Mammary epithelial cell (primary cell): ENCODE measurements at places on chromosomes 4 and X. TPM values are rescaled to one million over a fixed set of nuclear protein-coding genes. Genes with fewer than 3 reads are reported as not detected.

Gene ATP8A1
- 0.03 TPM for polyA plus RNA-seq

Gene MAGEA4
- not detected for polyA plus RNA-seq

GRCh38 chr4:3304831-3305609 is 12.2 kb downstream of the RGS12 start:
- no peak for DNase-seq

DNA sequence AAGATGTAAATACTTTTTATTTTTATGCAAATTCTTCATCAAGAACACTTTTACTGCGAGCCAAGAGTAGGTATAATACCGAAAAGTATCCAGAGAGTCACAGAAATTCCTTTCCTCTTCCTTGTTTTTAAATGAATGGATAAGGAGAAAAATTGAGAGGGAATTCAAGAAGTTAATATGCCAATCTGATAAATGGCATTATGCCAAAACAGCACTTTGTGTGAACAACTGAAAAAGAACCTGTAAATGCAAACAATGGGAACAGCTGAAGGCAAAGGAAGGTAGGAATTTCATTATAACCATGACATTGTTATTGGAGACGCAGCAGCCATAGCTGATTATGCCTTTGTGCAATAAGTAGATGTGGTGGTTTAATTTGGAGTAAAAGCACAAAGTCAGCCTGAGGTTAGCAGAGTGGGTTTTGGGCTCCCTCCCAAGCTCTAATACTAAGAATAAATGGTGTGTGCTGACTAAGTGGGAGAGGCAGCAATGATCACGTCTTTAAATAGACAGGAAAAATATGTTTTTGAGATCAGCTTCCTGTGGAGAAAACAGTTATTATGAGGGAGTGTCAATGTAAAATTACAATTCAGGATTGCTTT is 209.8 kb upstream of the NDST4 start:
- no peak for DNase-seq

Gene PAGE1
- polyA plus RNA-seq = not detected

- no peak for DNase-seq
These were observed 21.0 kb upstream of the DOCK11 start for GRCh38 chrX:118474586-118474985.
